ENCODE measurements at places on chromosomes 6 and 20.
A peak's percentile ranks its signal among the peaks of the same experiment; 100 is the strongest.

DNA sequence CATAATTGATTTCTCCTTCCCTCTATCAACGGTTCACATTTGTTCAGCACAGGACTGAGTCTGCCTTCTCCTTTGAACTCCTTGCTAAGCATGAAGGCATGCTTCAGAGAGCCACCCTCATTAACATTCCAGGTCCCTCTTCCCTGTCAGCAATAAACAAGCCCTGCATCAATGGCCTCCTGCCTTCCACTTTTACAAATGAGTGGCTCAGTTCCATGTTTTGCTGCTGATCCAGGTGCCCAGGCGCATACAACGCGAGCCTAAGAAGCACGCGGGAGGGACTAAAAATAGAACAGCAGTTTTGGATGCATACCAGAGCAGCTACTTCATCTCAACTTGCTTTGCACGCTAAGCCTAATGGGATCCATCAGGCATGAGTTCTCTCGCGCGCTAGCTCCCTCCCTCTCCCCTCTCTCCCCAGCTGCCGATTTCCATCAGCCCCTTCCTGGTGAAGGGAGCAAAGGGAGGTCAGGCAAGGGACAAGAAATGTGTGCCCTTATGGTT lies 53.4 kb downstream of the TRAF3IP2 start:
- peak; percentile 96 for DNase-seq

DNA sequence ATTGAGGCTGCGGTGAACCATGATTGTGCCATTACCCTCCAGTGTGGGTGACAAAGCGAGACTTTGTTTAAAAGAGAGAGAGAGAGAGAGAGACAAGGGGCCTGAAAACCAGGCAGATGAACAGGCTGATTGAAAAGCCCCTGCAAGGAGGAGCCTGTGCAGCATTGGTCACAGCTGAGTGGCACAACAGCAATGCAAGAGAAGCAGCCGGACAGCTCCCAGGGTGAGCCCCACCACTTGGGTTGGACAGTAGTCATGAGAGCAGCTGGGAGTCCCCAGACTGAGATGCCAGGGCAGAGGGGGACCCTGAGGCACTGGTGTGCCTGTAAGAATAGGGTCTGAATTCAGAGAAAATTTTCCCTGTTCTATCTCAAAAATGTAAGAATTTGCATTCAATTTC lies 10.2 kb downstream of the DNPH1 start:
- no peak for DNase-seq

DNA sequence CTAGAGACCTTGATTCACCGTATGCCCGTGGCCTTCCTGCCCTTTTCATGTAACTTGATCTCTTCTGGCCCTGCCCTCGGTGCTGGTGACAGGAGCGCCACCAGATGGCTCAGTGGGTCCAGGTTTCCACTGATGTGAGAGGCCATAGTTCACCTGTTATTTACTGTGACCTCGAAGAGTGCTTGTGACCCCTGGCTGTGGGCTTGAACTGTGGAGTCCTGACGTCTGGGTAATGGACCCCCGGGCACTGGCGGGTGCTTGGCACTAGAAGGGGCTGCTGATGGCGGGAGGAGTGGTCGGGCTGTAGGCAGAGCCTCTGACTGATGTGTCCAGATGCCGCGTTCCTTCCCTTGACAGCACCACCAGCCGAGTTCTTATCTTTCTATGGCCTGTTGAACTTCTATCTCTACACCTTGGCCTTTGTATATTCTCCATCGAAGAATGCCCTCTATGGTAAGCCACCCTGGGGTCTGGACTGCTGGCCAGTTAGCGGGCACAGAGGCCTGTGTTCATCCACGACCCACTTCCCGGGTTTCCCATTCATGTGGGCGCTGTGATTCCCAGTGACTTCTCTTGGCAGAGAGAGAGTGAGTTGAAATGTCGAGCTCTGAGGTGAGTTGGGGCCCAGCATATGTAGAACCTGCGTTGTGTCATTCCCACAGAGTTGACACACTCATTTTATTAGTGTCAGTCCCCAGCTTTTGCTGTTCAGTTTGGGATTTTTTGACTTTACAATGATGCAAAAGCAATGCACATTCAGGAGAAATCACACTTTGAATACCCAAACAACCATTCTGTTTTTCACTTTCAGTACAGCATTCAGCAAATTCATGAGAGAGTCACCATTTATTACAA lies 14.9 kb downstream of the DYNLT1 start:
- DNase-seq: no peak

- no peak for DNase-seq
These were observed 81.2 kb downstream of the PLCB1 start for GRCh38 chr20:8213270-8213669.

DNA sequence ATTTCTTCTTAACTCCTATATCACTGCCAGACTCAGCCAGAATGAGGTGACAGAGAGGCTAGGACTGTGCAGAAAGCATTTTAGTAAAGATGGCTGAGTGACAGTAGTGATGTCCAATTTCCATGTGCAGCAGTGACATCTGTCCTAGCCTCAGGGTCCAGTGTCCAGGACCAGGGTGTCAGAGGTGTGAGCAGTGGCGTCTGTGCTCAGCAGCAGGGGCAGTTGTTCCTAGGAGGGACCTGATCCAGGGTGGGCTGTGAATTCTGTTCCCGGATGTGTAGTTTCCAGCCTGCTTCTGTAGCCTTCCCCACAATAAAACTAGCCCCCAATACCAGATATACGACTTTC lies 6.0 kb downstream of the HLA-B start:
- DNase-seq: no peak

All from NCI-H1092 (cell line).